Upper lobe of right lung (tissue), 1 donor: ENCODE measurements at places on chromosomes 4 and X. TPM values are rescaled to one million over a fixed set of nuclear protein-coding genes. Genes with fewer than 3 reads are reported as not detected.

DNA sequence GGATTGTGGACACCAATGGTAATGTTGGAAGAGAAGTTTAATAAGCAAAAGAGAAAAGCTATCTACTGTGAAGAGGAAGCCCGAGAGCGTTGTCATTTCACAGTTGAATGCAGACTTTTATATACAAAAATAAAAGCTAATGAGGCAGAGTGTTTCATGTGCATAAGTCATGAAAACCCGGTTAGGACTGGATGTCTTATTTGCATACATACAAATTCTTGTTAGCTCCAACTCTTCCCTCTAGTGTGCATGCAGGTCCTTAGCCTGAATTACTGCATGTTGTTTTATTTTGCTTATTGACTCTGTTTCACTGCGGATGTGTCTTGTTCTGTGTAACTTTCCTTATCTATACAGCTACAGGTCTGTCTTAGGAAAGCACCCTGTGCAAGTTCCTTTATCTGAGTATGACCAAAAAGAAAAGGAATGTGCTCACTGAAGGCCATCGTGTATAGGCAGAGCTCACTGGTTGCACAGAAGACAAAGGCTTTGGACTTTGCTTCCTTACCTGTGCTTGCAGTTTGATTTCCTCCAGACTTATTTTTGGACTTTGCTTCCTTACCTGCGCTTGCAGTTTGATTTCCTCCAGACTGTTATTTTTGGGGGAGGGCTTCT, 25.1 kb upstream of the UGT2B11 start:
- no peak for DNase-seq
- H3K4me1 ChIP-seq, result no peaks in the 10 kb centered on the region
- H3K27me3 ChIP-seq, result no peaks in the 10 kb centered on the region
- no peak overlapping the region for H3K27ac ChIP-seq

Gene CORIN
- total RNA-seq, result 3.7 TPM

- no peaks in the 10 kb centered on the region for H3K36me3 ChIP-seq
- no peak overlapping the region for H3K4me3 ChIP-seq
- DNase-seq, result no peak
- H3K27me3 ChIP-seq, result no peaks in the 10 kb centered on the region
- no peaks in the 10 kb centered on the region for H3K4me1 ChIP-seq
Observed at GRCh38 chr4:172631832-172632231, 536.8 kb upstream of the GALNT7 start.

Gene BTC
- 3.4 TPM for total RNA-seq

DNA sequence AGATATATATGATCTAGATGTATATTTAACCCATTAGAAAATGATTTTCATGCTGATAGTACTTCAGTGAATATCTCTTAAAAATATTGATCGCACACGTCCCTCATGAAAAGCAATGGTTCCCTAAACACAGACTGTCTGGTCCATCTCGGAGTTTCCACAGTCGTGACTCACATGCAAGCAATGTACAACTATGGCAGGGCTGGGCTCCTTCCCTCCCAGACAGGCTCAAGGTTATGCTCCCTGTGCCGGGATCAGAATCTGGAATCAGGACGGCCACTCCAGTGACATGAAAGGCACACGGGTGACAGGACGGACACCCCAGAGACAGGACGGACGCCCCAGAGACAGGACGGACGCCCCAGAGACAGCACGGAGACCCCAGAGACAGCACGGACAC, 40.2 kb upstream of the PPP2R3B start:
- H3K36me3 ChIP-seq, result no peaks in the 10 kb centered on the region
- DNase-seq, result no peak
- no peak overlapping the region for H3K27ac ChIP-seq
- peaks cover 17% of the 10 kb centered on the region for H3K27me3 ChIP-seq
- no peaks in the 10 kb centered on the region for H3K4me1 ChIP-seq
- no peak overlapping the region for H3K4me3 ChIP-seq
